Activated naive CD4-positive, alpha-beta T cell treated with anti-CD3 and anti-CD28 coated beads, Interleukin-2, amount 50 U/mL, for 16 hours (primary cell): ENCODE measurements at places on chromosomes 6 and 20.

DNA sequence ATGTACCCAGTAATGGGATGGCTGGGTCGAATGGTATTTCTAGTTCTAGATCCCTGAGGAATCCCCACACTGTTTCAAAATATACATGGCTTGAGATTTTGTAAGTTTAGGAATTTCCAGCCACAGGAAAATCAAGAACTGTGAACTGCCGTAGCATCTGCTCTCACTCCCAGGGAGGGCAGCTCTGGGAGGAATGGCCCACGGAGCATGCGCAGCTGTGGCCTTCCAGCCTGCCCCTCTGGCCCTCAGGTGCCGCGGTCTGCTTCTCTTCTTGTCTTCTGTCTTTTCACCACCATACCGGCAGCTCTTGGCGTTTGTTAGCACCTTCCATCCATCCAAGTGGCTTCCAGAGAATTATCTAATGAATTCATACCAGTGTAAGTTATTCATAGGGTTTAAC is 19.9 kb upstream of the EXOC2 start:
- no peak for DNase-seq

DNA sequence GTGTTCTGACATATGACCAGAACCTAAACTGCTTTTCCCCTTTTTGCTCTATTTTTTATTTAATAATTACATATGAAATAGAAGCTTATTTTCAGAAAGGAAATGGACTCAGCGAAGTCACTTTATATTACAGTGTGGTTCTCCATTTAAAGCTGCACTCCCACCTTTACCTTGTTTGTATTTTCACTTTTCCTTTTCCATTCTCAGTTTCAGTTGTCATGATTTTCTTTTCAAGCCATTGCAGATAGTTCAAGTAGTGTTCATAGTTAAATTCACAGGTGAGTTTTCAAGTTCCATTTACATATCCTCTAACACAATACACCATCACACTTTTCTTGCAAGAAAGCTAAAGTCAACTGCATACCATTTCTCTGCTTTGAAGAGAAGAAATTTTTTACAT is 400.2 kb downstream of the HACE1 start:
- DNase-seq: no peak

DNA sequence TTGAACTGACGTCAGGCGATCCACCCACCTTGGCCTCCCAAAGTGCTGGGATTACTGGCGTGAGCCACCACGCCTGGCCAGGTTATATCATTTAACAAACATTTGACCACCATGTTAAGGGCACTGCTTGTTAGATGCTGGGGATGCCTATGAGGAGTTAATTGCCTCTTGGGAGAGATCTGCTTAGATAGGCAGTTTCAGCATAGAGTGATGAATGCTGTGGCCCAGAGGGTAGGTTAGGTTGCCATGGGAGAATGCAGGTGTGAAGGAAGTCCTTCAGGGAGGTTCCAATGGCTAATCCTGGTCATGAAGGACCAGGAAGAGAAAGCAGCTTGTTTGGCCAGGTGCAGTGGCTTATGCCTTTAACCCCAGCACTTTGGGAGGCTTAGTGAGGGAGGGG is 17.0 kb downstream of the PHF20 start:
- no peak for DNase-seq

DNA sequence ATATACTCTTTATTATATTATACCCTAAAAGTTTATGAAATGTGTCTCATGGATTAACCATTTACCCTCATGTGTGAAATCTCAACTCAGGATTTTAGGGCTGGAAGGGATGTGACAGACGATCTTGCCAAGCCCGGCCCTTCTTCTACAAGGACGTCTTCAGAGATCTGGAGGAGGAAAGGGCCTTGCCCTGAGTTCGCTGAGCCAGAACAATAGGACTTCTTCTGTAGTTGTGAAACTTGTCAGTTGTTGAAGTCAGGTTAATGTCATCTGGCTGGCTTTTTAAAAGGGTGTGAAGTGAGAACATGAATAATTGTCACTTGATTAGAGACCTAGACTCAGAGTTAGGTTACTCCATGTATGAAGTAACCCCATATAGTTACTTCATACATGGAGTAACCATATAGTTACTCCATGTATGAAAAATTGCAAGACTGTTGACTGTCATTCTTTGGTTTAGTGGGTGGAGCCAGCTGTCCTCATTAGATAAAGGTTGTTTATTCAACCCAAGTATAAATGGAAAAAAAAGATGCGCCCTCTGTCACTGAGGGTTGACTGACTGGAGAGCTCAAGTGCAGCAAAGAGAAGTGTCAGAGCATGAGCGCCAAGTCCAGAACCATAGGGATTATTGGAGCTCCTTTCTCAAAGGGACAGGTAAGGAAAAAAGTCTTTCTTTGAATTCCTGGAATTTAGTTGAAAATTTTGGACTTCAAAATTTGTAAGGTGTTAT is at the start of gene ARG1:
TSS of gene ARG1 (plus strand) at position 541 of the 730 bp plus-strand sequence. CDS start at position 598, 57 bp downstream.
- no peak for DNase-seq

DNA sequence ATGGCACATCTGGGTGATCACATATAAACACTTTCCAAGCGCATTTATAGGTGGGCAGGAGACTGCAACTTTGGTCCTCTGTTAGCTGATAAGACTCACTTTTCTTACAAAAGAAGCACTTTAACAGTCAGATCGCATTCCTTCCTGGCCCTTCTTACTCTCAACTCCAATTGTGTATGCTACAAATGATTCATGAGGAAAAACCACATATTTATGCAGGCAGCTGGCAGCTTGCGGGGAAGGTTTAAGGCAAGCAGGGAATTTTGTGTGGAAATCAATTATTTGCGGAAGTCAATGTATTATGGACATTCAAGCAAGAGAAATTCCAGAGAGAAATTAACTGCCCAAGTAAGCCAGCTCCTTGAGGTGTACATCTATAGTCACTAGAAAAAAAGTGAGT is 194.0 kb downstream of the PKHD1 start:
- no peak for DNase-seq

- DNase-seq: no peak
Measured at GRCh38 chr6:81561731-81562130, 190.8 kb downstream of the TENT5A start.

DNA sequence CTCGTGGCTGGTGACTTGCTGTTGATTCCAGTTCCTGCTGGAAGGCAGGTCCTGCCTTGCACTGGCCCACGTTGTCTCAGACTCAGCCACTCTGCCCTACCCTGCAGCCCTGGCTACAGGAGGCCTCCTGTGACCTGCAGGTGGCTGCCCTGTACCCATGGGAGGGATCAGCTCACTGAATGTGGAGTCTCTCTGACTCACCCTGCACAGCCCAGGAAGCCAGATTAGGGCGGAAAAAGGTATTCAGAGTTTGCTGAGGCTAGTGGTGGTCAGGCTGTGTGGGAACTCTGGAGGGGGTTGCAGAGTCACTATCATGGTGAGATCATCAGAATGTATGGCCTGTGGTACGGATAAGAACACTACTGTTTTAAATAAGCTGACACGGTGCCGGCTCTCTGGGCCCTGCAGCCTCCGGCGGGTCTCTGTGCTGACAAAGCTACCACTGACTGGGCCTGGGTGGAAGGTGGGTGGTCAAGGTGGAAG is 24.7 kb upstream of the PYGB start:
- no peak for DNase-seq

GRCh38 chr20:1336699-1337367 is 7.9 kb upstream of the SDCBP2 start:
- DNase-seq: no peak

- no peak for DNase-seq
Measured at GRCh38 chr6:90722648-90723047, 135.8 kb upstream of the MAP3K7 start.

- no peak for DNase-seq
Measured at GRCh38 chr6:83354747-83355146, 76.1 kb downstream of the ME1 start.

DNA sequence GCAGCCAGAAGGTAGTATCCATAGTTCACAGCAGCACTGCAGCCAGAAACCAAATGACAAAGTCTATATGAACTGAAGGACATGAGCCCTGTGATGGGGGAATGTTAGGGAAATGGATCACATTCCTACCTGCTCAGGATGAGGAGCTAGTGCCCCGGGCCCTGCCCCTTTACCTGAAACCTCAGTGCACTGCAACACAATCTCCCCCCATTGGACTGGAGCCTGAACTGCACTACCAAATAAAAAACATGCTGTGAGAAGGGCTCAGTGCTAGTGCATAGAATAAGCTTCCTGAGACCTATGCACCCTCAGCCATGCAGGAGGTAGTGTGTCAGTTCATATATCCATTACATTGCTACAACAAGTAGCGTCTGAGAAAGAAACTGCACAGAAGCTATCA is 477.8 kb downstream of the HACE1 start:
- DNase-seq: no peak

- DNase-seq: no peak
Measured at GRCh38 chr6:17220040-17220910, 60.9 kb upstream of the RBM24 start.

- DNase-seq: no peak
Measured at GRCh38 chr20:48163505-48163904, 378.2 kb upstream of the SULF2 start.

GRCh38 chr6:27767851-27768250 is 144.3 kb downstream of the OR2B2 start:
- DNase-seq: no peak

- DNase-seq: no peak
Measured at GRCh38 chr6:157438611-157439111, 57.7 kb downstream of the ZDHHC14 start.

GRCh38 chr20:58147628-58148370 is 80.7 kb downstream of the ANKRD60 start:
- DNase-seq: no peak
